ENCODE measurements at places on chromosomes 11 and 22.

- DNase-seq: no peak
These were observed 131.8 kb downstream of the FEZ1 start for GRCh38 chr11:125364121-125364826.

- no peak for DNase-seq
These were observed 555.9 kb downstream of the INSC start for GRCh38 chr11:15670520-15671070.

- no peak for DNase-seq
These were observed 19.2 kb upstream of the TH start for GRCh38 chr11:2190657-2191471.

GRCh38 chr22:48270731-48271130, 1508.3 kb downstream of the TBC1D22A start:
- no peak for DNase-seq

Measured in fibroblast of mammary gland (primary cell).